ENCODE measurements at places on chromosomes 2 and 18. TPM values are rescaled to one million over a fixed set of nuclear protein-coding genes. Genes with fewer than 3 reads are reported as not detected.

DPYSL5 gene
- not detected for total RNA-seq

DNA sequence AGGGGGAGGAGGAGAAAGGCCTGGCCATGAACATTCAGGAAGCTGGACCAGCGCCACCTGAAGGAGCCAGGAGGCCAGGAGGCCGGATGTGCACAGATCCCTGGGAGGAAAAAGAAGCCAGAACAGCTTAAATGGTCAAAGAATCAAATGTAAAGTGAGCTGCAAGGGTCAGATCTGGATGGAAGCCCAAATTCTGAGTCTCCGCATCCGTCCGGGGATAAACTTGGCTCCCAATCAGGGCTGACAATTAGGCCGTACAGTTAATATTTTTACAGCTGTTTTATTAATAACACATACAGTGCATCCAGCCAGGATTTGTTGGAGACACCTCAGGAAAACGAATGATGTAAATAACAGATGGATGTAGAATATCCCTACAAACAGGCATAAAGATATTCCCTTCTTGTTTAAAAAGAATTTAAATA, 495.1 kb upstream of the TCF4 start:
- DNase-seq: no peak

LIMS3 gene
- 4.6 TPM for total RNA-seq

SPC25 gene
- not detected for total RNA-seq

DNA sequence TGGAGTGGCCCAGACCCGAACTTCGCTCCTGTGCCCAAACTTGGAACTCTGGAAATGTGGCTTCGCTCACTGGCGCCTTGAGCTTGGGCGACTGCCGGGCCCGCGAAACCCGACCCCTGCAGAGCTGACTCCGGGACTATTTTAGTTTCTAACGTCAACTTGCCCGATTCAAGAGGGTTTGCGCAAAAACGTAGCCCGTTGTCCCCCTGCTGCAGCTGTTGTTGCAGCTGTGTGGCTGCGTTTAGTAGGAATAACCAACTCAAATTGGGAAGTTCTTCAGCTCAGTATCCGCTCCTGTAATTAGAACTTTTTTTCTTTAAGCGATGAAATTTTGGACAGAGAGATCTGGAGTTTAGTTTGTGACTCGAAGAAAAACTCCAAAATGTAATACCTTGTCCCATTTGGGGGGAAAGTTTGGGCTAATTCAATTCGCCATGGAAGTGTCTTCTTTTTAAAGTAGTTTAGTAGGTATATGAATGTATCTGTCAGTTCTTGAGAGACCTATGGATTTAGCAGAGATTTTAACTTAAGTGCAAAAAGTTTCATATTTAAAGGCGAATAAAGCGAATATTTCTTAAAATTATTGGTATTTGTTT, 559 bp downstream of the MYL12A start:
- DNase-seq: no peak
